ENCODE measurements at places on chromosomes 11 and 22.

DNA sequence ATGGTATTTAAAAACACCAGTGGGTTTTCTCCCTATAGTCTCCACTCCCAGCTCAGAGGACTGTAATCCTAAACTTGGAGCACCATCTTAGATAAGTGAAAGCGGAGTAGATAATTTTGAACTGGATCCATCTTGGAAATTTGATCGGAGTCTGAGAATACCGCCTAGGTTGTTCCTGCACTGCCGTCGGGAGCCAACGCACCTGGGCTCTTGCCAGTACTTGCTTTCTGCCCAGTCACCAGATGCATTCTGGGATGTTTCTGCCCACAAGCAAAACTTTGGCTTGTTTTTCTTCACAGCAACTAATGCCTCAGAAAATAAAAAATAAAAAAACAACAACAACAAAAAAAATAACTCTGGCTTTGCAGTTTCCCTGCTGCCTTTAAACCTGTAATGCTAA lies 113.0 kb upstream of the MTMR2 start:
- DNase-seq: no peak

DNA sequence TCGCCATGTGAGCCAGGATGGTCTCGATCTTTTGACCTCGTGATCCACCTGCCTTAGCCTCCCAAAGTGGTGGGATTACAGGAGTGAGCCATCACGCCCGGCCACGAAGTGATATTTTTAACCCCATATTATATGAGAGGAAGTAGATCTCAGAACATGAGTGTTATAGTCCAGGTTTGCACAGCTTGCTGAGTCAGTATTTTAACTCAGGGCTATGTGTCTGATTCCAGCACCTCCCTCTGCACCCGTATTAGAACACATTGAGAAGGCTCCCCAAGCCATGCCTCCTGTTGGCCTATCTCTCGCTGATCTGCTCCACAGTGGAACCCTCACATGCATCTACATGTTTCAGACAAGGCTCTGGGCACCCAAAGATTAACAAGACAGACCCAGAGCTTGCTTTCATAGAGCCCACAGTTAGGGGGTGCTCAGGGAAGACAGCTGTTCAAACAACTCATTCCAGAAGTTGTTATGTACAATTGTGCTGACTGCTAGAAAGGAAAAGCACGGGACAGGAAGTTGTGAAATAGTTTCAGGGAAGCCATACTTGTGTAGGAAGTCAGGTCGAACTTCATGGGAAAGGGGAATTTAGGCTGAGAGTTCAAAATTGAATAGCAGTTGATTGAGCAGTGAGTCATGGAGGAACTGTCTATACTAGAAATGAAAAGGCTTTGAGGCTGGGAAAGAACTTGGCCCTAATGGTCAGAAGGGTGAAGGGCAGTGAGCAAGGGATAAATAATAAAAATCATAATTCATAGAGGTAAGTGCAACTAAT lies 49.3 kb upstream of the CLPB start:
- DNase-seq: peak; percentile 96

- no peak for DNase-seq
Observed at GRCh38 chr11:77886401-77886800, 65.5 kb downstream of the AAMDC start.

DNA sequence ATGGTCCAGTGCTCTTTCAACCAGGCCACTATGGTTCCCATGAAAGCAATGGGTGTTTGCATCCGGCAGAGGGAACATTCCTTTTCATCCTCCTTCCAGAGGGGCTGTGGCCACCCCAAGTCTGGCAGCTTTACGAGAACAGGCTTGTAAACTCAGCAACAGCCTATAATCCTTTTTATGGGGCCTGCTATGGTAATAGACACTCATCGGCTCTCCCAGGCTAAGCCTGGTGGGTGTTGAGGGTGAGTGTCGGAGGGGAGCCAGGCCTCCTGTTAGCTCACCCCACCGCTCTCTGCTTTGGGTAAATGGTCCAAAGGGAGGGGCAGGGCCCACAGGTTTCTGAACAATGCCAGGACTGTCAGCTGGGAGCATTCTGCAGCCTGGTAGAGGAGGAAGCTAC lies 111.6 kb upstream of the CD82 start:
- no peak for DNase-seq

GRCh38 chr22:46590334-46590733 lies 29.9 kb upstream of the GRAMD4 start:
- DNase-seq: no peak

- DNase-seq: no peak
Observed at GRCh38 chr11:116466191-116466590, 306.6 kb downstream of the BUD13 start.

GRCh38 chr11:36312611-36313472 lies 16.8 kb downstream of the PRR5L start:
- no peak for DNase-seq

GRCh38 chr22:25448435-25449051 lies 115.9 kb upstream of the GRK3 start:
- DNase-seq: peak; percentile 47

GRCh38 chr11:36507824-36508489 lies 2.1 kb downstream of the TRAF6 start:
- DNase-seq: no peak

- DNase-seq: no peak
Observed at GRCh38 chr22:32063701-32064100, 20.6 kb downstream of the SLC5A1 start.

- no peak for DNase-seq
Observed at GRCh38 chr11:130318031-130318673, 3.4 kb upstream of the ZBTB44 start.

DNA sequence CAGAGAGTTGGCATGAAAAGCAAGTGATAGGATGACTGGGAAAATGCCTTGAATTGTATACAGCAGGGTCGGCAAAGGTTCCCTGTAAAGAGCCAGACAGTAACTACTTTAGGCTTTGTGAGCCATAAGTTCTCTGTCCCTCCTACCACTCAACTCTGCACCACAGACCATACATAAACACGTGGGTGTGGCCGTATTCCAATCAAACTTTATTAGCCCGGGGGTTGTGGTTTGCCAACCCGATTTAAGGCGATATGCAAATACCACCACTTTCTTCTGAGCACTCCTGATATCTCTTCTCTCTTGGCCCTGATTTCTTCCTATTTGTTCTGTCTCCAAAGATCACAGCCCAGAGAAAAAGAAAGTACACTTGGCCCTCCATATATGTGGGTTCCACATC lies 87.5 kb downstream of the MN1 start:
- DNase-seq: no peak

GRCh38 chr22:49521787-49522224 lies 305.9 kb downstream of the BRD1 start:
- no peak for DNase-seq

DNA sequence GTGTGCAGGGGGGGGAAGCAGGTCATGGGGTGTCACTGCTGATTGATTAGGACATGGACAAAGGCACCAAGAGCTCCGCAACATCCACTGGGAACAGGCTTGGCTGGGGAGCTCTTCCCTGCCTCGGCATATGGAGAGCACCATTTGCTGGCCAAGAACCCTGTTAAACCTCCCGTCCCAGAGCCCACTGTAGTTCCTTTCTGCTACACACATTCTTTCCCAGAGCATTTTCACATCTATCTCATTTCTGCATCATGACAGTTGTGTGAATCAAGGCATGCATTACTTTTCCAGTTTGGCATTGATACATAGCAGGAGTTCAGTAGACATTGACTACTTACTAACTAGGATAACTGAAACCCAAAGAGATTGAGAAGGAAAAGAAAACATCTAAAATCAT lies 333.4 kb upstream of the B3GAT1 start:
- no peak for DNase-seq

- no peak for DNase-seq
Observed at GRCh38 chr11:65719871-65720210, 757 bp downstream of the RNASEH2C start.

GRCh38 chr11:134841972-134842371 lies 429.9 kb upstream of the B3GAT1 start:
- no peak for DNase-seq

- DNase-seq: no peak
Observed at GRCh38 chr11:11407065-11407762, 54.2 kb upstream of the CSNK2A3 start.

- no peak for DNase-seq
Observed at GRCh38 chr22:25660336-25660735, 81.7 kb upstream of the MYO18B start.

DNA sequence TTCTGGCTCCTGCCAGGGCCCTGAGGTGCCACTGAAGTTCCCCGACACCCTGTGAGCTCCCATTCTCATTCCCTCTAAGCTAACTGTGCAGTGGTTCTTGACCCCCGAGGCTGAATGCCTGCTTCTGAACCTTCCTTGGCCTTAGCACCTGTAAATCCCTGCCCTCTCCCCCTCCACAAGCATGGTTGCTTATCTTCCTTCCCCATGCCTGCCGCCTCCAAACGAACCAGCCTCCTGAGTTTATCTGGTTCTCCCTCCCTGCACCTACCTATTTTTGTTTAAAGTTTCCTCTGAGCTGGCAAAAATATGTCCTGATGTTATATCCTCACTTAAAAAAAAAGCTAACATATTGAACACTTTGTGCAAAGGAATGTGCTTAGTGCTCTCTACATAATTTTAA lies 33.9 kb downstream of the PPFIBP2 start:
- no peak for DNase-seq

DNA sequence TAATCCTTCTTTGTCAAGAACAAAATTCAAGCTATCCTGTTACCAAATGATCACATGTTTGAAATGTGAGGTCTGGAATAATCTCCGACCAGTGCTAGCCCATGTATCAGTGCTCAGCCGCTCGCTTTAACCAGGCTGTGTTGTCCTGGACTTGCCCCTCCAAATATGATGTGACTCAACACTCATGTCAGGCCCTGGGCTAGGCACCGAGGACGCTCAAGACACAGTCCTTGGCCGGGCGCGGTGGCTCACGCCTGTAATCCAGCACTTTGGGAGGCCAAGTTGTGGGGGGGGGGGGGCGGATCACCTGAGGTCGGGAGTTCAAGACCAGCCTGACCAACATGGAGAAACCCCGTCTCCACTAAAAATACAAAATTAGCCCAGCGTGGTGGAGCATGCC lies 54.1 kb upstream of the WNT7B start:
- no peak for DNase-seq

DNA sequence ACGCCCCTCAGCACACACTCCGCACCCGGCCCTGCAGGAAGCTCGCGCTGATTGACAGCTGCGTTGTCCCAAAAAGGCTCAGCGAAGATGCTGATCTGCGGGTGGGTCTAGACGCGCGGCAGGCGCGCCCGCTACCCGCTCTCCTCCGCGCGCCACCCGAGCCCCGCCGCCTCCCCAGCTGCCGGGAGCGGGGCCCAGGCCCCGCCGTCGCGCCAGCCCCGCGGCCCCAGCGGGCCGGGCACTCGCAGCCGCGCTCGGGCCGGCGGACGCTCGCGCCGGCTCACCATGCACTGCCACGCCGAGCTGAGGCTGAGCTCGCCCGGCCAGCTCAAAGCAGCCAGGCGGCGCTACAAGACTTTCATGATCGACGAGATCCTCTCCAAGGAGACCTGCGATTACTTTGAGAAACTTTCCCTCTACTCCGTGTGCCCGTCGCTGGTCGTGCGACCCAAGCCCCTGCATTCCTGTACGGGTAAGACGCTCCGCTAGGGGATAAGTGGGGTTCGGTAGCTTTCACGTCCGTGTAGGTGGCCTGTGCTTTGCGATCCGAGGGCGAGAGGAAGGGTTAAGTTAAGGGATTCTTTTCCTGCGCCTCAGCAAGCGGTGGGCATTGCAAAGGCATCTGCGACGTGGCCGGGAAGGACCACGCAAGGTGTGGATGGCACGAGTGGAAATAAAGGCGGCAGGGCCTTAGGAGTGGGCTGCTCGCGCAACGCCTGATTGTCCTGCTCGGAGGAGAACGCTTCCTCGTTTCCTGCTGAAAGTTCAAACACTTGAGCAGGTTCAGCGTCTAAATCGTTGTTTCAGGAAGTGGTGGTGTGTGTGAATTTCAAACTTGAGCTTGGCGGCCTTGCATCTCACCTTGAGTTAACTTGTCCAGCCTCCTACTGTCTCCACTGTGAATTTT lies at the start of gene BARX2:
BARX2 (plus strand) TSS at position 98 of the 907 bp plus-strand sequence; CDS start at position 286, 188 bp downstream.
- DNase-seq: no peak
